ENCODE measurements at places on chromosomes 1 and 21.

DNA sequence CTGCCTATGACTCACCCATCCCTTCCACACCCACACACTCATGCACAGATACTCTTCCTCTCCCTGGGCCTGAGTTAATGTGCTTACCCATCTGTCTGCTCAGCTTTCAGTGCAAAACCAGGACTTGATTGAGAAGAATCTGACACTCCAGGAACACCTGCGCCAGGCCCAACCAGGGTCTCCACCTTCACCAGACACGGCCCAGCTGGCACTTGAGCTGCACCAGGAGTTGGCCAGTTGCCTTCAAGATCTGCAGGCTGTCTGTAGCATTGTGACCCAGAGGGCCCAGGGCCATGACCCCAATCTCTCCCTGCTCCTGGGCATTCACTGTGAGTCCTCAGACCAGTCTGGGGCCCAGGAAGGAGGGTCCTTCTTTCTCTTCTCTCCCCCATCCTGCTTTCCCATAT is 3.5 kb upstream of the SH3BGRL3 start:
- no peak for DNase-seq

DNA sequence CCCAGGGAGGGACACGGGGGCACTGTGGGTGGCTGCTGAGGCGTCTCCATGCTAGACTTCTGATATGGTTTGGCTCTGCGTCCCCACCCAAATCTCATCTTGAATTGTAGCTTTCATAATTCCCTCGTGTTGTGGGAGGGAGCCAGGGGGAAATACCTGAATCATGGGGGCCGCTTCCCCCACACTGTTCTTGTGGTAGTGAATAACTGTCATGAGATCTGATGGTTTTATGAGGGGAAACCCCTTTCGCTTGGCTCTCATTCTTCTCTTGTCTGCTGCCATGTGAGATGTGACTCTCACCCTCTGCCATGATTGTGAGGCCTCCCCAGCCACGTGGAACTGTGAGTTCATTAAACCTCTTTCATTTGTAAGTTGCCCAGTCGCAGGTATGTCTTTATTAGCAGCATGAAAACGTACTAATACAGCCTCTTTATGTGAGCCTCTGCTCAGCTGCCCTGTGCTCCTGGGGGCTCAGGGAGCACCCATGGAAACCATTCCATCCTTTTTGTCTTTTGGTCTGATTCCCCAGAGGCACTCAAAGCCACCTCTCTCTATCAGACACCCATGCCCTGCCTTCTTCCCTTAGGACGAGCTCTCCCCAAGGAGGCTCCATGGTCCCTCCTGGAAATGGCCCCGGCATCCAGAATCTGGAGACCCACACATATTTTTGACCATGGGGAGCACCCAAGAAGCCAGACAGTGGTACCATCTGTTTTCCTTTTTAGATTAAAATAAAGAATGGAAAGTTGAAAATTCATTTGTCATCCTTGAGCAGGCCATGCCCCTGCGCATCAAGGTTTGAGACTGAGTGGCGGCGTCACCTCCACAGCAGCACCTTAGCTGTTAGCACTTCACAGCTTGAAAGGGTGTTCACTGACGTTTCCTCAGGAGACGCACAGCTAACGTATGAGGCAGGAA is 65.9 kb upstream of the FAM20B start:
- no peak for DNase-seq

DNA sequence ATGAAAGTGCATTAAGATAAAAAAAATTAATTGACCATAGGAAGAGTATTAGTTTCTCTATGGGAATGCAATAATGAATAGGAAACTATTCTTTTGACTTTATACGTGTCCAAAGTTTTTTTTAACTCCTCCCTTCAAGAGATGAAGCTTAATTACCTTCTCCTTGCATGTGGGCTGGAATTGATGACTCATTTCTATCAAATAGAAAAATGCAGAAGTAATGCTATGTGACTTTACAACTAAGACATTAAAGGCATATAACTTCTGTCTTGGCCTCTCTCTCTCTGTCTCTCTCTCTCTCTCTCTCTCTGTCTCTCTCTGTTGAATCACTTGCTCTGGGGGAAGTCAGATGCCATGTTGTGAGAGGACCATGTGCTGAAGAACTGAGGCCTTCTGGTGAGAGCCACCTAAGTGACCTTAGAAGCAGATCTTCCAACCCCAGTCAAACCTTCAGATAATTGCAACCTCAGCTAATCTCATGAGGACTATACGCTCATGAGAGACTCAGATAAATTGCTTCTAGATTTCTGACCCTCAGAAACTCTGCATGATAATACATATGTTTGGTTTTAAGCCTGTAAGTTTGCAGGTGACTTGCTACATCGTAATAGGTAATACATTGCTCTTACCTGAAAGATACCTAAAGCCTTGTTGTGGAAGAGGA is 414.2 kb downstream of the KCNT2 start:
- DNase-seq = peak; percentile 60

GRCh38 chr1:56106531-56107274 is 472.7 kb downstream of the PLPP3 start:
- no peak for DNase-seq

DNA sequence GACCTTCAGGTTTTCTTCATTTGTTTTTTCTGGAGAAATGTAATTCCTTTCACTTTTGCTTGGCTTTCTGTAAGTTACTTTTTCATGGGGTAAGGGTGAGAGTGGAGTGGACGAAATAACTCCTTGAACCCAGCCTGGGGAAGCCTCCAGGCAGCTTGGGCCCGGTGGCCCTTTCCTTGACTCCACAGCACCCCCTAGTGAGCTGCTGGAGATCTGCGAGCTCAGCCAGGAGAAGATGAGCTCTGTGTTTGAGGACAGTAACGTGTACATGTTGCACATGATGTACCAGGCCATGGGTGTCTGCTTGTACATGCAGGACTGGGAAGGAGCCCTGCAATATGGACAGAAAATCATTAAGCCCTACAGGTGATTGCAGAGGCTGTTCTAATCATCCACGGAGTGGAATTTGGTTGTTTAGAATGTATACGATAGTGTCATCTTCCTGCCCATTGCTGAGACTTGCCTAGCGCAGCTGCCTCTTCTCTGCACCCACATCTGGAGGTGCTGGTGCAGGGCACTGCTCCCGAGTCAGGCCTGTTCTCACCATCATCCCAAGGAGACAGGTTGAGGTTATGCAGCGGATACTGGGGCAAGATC is 51.0 kb downstream of the SMYD2 start:
- peak; percentile 36 for DNase-seq

GRCh38 chr1:9128166-9128519 is 759 bp downstream of the GPR157 start:
- DNase-seq = no peak

DNA sequence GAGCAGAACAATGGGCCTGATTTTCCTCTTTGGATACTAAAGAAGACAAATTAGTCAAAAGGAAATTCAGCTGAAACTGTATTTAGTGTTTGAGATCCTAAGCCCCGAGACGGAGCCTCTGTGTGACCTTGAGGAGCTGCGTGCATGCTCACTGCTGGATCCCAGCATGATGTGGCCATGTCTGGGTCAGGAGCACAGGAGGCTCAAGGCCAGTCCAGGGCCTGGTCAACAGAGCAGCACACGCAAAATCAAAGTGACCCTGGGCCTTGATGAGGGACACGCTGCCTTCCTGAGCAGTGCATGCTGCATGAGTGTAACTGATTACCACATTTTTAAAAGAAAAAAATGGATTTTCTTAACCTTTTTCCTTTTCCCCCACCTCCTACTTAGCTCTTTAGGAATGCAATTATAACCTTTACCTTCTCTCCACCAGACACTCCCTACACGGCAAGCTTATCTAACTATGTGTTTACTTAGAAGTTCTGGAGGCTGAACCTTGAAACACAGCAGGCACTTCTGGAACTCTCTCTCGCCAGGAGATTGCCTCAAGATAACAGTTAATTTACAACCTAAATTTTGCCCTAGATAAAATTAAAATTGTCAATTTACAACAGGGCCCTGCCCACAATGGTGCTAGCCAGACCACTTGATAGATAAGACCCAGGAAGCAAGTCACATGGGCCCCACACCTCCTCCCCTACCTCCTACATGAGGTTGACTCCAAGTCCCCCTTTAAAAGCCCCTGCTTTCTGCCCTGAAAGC is 144.6 kb downstream of the LRIG2 start:
- no peak for DNase-seq

- no peak for DNase-seq
These were observed 56.6 kb downstream of the LAMC1 start for GRCh38 chr1:183079712-183080388.

All from iris pigment epithelial cell (primary cell).